ENCODE measurements at places on chromosomes 13 and 19.
A peak's percentile ranks its signal among the peaks of the same experiment; 100 is the strongest.

GRCh38 chr19:32061315-32061714 is 284.1 kb upstream of the ZNF507 start:
- DNase-seq: no peak

DNA sequence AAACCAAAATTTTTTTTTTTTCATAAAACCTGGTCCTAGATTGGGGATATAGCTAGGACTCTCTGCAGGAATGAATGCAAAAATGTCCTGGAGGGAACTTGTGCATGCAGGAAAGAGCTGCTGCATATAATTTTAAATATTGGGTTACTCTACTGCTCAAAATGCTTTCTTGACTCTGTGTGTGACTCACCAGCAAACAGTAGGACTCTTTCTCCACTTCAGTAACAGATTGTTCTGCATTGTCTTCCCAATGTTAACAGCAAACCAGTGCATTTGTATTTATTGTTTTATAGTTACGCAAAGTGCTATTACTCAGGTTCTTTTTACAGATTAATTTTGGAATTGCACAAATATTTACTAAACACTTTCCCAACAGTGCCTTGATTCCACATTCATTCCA is 163.7 kb upstream of the KL start:
- DNase-seq: no peak

DNA sequence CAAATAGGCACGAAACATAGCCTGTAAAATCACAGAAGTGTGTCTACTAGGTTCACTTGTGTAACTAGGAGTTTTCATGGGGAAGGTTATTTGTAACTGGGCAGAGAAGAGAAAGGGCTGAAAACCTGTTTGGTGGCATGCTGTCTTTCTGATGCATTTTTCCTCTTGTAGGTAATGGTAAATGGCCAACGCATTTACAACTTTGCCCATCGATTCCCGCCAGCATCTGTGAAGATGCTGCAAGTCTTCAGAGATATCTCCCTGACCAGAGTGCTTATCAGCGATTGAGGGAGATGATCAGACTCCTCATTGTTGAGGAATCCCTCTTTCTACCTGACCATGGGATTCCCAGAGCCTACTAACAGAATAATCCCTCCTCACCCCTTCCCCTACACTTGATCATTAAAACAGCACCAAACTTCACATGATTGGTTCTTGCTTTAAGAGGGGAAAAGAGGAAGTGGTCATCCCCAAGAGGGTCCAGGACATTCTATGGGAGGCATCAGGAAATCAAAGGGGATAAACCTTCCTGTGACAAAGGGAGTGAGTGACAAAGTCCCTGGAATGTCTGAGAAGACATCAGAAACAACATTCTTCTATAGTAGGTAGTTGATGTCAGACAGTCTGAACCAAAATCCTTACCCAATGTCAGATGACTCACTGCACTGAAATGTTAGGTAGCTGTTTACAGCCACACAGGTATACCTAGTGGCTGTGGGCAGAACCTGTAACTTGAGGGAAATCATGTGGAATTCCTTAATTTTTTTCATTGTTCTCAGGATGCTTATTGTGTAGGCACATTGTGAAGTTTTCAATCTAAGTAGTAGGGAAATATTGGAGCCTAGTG is 5.0 kb downstream of the LGALS14 start:
- no peak for DNase-seq

- no peak for DNase-seq
Measured at GRCh38 chr19:31674503-31675192, 325.4 kb upstream of the TSHZ3 start.

DNA sequence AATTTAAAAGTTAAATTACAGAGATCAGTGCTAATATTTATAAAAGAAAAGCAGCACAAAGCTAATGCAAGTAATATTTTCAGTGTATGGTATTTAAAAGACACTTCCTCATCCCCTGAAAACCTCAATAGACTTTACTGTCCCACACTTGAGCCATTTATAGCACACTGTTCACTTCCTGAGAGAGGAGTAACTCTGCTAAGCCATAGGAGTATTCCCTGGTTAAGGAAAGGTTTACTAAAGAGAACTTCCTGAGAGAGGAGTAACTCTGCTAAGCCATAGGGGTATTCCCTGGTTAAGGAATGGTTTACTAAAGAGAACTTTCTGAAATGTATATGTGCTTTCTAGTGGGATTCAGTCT is 159.4 kb downstream of the NHLRC3 start:
- DNase-seq: no peak

GRCh38 chr19:41928221-41928683 is at the start of gene ERFL:
Gene ERFL, minus strand, starts transcription at chr19:41928449. Its CDS starts 15,530 bp downstream, at chr19:41912919.
- DNase-seq: no peak

DNA sequence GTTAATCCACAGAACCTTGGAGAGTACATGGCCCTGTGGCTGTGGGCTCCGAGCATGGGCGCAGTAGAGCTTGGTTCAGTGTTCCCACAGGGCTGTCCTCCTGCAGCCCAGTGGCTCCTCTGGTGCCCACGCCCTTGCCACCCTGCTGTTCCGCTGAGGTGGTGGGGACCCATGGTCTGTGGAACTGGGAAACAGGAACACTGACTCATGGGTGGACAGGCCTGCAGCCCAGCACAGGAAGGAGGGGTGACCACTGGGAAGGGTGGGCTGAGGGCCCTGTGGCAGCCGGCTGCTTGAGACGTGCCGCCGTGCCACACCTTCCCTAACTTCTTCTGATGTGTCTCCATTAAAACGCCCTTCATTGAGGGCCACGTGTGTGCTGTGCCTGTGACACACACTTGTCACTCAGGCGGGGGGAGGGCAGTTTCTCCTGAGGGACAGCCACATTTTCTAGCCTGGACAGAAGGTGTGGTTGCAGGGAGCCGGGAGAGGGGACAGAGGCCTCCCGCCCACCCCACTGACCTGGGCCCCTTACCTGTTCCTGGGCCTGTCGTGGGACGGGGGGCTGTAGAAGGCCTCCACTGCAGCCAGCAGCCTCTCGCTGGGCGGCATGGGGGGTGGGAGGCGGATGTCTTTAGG is 21.1 kb downstream of the CHERP start:
- no peak for DNase-seq

GRCh38 chr13:114131583-114132418 is 622 bp downstream of the RASA3 start:
- no peak for DNase-seq

- peak; percentile 98 for DNase-seq
Measured at GRCh38 chr19:46717034-46717715, at the start of gene PRKD2. Gene PRKD2, minus strand, starts transcription at chr19:46717114. Its CDS starts 744 bp downstream, at chr19:46716370.

- no peak for DNase-seq
Measured at GRCh38 chr19:39178296-39179006, 18.3 kb upstream of the NCCRP1 start.

GRCh38 chr13:37345391-37345790 is 239.9 kb upstream of the CSNK1A1L start:
- no peak for DNase-seq

- DNase-seq: no peak
Measured at GRCh38 chr19:17610384-17610783, 54.9 kb downstream of the COLGALT1 start.

DNA sequence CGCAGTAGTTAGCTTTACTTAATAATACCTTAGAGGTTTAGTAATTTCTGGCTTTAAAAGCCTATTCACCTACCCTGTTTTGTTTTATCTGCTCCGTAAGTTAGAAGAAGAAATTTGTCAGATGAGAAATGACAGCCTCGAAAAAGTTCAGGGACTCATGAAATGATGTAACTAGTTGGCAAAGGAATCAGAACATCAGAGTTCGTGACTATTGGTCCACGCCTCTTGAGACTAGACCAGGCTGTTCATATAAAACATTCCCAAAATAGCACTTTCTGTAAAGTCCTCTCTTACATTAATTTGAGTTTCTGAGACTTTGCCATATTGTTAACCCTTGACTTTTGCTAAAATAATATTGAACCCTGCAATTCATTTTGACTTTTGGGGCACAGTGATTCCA is 92.0 kb downstream of the HS6ST3 start:
- no peak for DNase-seq

DNA sequence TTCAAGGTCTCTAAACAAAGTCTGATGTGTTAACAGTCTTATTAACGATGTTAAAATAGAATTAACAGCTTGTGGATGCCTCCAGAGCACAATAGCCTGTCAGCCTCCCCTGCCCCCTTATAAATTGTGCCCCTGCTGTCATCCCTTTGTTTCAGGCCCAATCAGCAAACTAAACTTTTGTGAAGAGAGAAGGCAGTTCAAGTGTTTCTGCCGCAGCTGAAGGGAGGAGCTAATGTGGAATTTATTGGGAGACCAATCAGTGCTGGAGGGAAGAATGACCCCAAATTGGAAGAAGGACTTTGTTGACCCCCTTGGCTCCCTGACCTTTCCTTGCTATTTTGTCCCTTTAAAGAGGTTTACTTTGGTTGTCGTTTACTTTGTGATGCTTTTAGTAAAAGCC is 160.5 kb downstream of the TM9SF2 start:
- no peak for DNase-seq

DNA sequence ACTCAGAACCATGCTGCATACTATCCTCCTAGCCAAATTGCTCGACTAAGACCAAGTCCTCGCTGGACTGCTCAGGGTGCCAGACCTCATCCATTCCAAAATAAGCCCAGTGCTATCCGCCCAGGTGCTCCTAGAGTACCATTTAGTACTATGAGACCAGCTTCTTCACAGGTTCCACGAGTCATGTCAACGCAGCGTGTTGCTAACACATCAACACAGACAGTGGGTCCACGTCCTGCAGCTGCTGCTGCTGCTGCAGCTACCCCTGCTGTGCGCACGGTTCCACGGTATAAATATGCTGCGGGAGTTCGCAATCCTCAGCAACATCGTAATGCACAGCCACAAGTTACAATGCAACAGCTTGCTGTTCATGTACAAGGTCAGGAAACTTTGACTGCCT is 1.5 kb downstream of the PABPC3 start:
- DNase-seq: no peak

DNA sequence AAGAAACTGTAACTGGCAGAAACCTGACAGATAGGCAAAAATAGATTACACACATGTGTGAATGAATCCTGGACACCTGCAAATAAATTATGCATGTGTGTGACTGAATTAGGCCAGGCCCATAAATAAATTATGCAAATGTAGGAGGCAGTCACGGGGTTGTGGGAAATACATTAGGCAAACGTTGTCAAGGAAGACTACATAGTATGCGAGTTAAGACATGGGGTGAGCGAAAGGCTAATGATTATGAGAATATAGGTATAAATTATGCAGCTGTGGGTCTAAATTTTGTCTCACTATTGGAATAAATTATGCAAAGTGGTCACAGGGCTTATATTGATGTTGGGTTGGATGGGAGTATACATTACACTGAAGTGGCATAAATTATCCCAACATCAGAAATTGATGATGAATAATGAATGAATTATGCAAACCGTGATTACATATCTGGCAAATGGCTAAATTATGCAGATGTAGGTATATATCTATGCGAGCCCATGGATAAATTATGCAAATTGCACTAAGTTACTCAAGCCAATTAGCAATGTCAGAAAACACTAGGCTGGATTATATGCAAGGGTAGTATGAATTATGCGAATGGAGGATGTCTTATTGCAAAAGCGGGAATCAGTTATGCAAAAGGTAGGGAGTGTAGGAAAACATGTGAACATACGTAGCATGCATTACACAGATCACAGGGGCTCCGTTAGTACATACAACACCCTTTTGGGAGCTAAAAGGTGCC is 6.8 kb downstream of the SLC8A2 start:
- no peak for DNase-seq

GRCh38 chr19:2777952-2778683 is 5.0 kb downstream of the SGTA start:
- no peak for DNase-seq

- DNase-seq: no peak
Measured at GRCh38 chr13:29924482-29925350, 74.3 kb upstream of the UBL3 start.

DNA sequence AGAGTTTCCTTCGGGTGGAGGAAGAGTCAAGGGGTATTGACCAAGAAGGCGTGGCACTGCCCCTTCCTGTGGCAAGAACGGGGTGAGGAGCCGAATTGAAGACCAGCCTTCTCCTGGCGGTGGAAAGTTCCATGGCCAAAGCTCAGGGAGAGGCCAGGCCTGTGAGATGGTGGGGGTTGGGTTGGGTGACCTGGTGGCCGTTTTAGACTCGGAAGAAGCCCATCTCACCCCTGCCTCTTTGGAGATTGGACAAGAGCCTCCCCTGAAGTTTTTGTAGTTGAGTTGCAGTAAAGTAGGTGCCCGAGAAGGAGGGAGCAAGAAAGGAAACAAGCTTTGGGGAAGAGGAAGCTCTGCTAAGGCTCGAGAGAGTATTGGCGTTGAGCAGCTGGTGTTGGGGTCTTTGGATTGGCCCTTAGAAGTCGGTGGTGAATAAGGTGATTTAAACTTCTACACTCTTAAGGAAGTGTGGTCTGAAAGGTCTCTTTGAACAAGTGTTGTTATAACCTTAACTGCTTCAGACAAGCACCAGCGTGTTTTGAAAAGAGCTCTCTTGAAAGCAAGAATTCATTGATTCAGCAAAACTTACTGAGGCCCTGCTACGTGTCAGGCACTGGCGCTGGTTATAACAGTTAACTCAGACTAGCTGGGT is 964 bp downstream of the SPINT2 start:
- no peak for DNase-seq

- DNase-seq: no peak
Measured at GRCh38 chr19:5977222-5977784, 637 bp downstream of the RANBP3 start.

- no peak for DNase-seq
Measured at GRCh38 chr19:9076901-9077300, 10.0 kb upstream of the OR1M1 start.

GRCh38 chr13:102977471-102977870 is 88.7 kb downstream of the SLC10A2 start:
- DNase-seq: no peak

DNA sequence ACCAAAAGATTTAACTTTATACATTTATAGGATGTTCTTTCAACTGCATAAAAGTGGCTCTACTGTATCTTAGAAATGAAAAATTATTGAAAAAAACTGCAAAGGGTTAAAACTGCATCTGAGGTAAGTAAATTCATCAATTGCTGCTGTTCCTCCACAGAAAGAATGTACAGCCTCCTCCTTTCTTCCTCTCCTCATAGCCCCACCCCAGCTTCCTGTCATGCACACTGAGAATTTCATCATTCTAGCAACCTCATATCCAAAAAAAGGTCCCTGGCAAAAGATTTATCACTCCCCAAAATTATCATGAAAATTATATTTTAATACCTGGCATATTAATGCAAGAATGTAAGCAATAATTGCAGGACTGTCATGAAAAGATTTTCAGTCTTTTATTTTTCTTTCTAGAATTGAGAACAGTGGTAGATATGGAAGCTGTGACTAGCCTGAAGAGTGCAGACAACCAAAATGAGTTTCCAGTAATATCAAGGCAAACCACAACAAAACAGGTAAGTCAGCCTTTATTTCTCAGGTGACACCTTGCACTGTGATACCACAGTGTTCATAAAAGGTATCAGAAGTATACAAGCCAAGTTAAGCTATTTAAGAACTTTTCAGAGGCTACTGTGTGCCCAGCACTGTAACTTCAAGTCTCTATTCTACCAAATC is 110.8 kb downstream of the SUCLA2 start:
- DNase-seq: no peak

GRCh38 chr19:13373599-13373998 is 132.7 kb downstream of the CACNA1A start:
- DNase-seq: no peak

- no peak for DNase-seq
Measured at GRCh38 chr19:17052439-17052838, 22.8 kb downstream of the HAUS8 start.
